D341Med (cell line): ENCODE measurements at places on chromosomes 12 and 14.

DNA sequence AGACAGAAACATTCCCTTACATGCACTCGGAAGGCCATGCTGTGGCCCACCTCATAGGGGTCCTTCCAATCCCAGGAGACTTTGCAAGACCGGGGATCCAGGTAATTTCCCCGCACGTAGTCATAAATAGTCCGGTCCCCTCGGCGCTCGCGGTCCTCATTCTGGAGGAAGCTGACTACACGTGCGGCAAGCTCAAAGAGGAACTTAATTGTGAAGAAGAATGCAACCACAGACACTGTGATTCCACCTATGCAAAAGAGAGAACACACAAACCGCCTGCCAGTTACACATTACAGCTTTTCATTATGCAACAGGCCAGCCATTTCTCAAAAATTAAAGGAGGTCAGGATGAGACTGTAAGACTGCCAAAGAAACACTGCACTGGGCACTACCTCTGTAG is 28.4 kb downstream of the AREL1 start:
- DNase-seq = no peak

DNA sequence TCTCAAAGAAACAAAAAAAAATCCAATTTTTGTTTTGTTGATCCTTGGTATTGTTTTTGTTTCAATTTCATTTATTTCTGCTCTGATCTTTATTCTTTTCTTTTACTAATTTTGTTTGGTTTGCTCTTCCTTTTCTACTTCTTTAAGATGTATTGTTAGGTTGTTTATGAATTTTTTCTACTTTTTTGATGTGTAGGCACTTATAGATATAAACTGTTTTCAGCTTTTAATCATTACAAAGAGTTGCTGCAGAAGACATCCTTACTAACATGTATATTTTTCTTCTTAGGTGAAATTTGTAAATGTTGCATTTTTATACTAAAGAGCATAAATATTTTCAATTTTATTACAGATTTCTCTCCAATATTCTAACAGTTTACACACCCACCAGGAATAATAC is 69.8 kb downstream of the KNTC1 start:
- no peak for DNase-seq

DNA sequence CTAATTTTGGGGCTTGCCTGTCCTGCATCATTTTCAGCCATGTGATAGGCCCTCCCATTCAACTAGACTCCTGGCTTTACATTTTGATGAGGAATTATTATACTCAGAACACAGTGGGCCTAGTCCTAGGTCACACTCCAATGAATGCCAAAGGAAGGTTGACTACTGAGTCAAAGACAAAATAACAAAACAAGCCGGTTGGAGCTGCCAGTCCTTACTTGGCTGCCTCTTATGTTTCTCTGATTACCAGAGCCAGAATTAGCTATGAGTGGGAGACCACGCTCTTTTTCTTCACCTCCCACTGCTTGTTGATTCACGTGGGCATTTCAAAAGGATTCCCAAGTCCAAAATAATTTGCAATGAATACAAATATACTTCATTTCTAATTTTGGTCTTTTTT is 78.1 kb upstream of the USP44 start:
- no peak for DNase-seq

DNA sequence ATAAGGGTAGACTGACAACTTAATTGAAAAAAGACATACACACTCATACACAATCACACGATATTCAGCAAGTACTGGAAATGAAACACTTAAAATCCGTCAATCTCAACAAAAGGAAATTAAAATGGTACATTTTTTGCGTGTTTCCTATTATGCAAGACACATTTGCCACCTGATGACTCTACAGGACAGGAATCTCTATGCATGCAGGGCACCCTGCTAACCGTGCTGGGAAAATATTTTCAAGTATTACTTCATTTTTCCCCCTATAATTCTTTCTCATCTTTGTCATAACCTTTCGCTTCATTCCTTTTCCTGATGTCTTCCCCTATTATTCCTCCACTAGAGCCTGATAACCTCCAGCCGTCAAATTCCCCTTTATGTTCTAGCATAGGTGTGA is 150.2 kb downstream of the TMEM132D start:
- DNase-seq = no peak

DNA sequence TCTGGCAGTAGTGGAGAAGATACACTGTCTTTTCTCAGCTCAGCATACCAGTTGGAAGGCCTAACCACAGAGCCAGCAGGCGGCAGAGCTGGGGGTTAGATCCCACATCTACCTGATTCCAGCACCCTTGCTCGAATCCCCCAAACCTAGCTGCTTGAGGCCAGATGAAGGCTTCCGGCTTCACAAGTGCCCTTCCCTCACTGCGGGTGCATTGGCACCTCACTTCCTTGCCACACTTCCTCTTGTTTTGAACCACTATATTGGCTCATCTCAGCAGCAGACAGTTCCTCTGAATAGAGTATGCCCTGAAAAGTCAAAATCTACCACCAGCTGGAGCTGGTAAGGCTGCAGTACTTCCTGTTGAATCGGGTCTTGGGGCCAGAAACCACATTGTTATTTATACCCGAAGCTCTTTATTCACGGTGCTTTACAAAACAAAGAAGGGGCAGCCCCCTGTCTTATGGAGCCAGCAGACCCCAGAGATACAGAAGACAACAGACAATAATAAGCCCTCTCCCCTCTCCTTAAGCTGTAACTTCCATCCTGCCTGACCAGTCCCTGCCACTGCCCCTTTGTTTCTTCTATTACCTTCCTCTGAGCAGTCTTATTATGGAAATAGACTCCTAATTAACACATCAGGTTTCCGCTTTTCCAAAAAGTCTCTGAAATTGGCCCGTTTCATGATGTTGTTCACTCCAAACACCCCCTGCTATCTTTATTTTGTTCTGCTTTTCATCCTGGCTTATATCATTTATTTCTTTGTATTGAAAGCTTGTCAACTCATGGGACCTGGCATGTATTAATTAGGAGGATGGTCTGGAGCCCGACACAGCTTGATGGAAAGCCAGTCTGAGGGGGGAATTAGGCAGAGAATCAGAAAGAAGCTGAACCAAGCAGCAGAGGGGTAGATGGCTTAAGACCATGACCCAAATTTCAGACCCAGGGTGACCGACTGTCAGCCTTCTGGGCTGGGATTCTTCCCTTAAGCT is 233.5 kb downstream of the EFCAB11 start:
- no peak for DNase-seq

DNA sequence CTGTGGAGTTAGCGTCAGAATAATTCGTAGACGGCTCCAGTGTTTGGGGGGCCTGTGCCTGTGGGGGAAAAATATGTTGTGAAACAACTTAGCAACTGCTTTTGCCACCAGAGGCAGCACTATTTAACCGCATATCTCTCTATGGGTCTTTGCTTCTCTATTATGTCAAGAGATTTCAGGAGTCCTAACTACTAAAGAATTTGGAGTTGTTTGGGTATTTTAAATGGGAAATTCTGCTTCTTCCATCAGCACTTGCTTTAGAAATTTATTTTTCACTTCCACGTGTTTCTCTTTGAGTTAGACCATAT is 594 bp upstream of the CLEC14A start:
- DNase-seq = no peak

- DNase-seq = no peak
These were observed 140.8 kb downstream of the GCH1 start for GRCh38 chr14:54761835-54762234.

- no peak for DNase-seq
These were observed 459.5 kb downstream of the RMST start for GRCh38 chr12:97921979-97922722.

DNA sequence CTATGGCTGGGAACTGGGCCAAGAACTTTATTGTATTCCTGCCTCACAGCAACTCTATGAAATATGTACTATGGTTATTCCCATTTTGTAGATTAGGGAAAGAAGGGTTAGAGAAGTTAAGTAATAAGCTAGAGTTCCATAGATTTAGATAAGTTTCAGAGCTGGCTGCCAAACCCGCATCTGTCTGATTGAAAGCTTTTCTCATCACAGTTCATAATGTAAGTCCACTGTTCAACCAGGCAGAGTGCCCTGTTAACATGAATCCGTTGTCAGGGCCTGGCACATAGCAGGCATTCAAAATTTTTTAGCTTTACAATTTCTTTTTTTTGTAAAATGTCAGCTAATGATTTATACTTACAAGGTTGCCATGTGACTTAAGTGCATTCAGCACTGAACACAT is 467.3 kb downstream of the NRXN3 start:
- DNase-seq = no peak

DNA sequence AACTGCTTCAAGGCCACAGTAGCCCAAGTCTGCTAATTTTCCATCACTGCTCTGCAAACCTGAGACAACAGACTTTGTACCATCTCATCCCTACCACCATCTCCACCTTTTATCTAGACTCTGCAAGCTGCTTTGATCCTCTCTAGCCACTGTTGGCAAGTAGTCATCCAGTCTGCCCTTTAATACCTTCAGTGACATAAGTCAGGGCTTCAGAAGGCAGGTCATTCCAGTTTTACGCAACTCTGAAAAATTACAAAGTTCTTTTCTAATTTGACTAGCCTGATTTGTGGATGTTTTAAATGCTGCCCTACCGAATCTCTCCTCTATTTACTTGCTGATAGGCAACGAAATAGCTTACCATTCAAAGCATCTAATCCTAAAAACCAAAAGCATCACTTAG is 2.8 kb downstream of the FERMT2 start:
- no peak for DNase-seq

GRCh38 chr12:6827982-6828780 is at the start of gene P3H3:
Gene P3H3 (plus strand): TSS chr12:6828407. CDS start chr12:6828441, 34 bp downstream.
- DNase-seq = peak; percentile 72

DNA sequence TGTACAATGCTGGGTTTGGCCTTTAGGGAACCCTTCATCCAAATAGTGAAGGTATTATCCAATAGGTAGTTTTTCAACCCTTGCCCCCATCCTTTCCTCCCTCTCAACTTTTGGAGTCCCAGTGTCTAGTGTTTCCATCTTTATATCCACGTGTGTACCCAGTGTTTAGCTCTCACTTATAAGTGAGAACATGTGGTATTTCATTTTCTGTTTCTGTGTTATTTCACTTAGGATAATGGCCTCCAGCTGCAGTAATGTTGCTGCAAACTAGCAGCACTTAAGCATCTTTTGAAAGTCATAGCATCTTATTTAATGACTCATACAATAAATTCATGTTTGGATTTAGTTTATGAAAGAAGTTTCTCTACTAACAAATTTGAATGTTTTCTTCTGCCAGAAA is 442.5 kb downstream of the NELL2 start:
- DNase-seq = no peak

GRCh38 chr14:95408731-95409476 is 89.2 kb upstream of the CLMN start:
- DNase-seq = no peak

DNA sequence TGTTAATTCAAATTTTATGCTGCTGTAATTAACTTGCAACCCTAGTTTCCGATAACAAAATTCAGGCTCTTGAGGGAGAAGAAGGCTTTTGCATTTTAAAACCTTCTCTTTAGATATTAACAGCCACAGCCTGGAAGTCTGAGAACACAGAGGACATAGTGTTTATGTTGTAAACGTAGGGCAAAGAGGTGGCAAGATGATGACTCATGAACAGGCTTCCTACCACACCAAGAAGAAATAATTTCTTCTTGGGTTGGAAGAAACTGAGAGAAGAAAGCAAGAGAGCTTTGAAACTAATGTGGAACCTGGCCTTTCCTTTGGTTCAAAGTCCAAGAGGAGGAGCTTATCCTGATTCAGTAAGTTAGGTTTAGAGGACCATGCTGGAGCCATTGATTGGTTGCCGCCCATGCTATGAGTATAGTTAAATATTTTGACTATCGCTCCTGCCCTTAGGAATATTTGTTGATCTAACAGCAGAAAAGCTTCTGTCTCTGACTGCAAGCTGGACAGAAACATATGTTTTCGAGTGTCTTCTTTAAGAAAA is 31.8 kb downstream of the CCDC198 start:
- DNase-seq = no peak

DNA sequence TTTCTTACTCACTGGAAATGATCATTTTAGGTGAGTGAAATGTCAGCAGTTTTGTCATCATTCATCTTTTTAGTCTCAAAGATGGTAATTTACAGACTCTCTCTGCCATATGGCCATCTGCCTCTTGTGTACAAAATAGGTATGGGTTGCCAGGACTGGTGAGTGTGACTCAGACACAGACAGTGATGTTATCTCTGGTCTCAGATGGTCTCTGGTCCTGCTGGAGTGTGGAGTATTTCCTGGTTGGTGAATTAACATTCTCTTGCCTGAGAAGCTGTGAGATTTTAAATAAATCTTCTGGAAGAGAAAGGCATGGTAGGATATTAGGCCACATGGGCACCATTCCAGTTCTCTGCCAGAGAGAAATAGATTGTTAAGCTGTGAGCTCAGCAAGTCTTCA is 207.0 kb downstream of the ATP23 start:
- no peak for DNase-seq

DNA sequence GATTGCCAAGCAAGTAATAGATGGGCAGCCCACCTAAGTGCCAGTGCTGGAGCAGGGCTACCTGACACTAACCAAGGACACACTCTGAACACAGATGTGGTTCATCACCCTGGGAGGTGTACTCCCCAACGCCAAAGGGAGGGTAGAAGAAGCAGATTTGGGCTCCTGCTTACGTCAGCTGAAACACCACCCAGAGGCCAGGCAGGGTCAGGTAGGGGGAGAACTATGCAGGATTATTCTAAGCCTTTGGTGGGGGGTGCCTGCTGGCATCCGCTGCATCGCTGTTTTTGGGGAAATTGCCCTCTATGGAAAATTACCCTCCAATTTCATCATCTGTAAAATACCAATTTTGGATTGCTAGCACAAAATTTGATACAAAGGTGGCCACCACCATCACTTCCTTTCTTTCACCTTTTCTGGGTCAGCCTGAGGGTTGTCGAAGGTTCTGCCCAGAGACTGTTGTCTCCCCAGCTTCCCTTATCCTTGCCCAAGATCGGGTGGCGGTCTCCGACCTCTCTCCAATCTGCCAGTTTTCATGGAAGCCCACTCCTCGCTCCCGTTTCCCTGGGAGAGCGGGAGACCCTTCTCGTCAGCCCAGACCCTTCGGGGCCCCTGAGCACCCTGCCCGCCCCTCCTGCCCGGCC is 535 bp downstream of the BIN2 start:
- no peak for DNase-seq

DNA sequence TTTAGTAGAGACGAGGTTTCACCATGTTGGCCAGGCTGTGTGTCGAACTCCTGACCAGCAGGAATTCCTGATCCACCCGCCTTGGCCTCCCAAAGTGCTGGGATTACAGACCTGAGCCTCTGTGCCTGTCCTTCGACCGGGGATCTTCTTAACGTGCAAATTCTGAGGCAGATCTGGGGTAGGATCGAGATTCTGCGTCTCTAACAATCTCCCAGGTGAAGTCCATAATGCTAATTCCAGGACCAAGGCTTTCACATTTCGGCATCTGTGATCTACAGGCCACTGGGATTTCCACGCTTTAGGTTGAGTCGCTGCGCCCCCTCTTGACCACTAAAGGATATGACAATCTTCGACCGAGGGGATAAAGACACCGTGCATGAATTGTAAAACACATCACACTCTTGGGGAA is 24.8 kb downstream of the FOS start:
- peak; percentile 74 for DNase-seq

GRCh38 chr12:120692524-120693033 is 5.6 kb downstream of the MLEC start:
- no peak for DNase-seq

- no peak for DNase-seq
These were observed 12.8 kb downstream of the RITA1 start for GRCh38 chr12:113198296-113198695.
